ENCODE measurements at places on chromosomes 1 and 21.
A peak's percentile ranks its signal among the peaks of the same experiment; 100 is the strongest.

DNA sequence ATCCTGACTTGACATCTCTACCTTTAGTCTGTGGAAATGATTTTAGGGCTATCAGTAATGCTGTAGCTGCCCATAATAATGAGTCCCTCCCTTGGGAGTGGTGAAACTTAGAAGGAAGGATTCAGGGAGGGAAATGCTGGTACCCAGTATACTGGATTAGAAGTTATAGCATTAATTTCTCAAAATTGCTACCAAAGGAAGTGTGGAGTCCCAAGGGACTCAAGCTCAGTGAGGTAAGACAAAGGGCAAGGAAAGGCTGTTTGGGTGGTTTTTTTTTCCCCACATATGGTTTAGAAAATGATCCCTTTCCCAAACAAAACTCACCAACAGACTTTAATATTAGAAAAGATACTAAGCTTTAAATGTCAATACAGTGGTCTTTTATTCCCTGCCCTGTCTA, 99.9 kb downstream of the CD247 start:
- no peak for DNase-seq

DNA sequence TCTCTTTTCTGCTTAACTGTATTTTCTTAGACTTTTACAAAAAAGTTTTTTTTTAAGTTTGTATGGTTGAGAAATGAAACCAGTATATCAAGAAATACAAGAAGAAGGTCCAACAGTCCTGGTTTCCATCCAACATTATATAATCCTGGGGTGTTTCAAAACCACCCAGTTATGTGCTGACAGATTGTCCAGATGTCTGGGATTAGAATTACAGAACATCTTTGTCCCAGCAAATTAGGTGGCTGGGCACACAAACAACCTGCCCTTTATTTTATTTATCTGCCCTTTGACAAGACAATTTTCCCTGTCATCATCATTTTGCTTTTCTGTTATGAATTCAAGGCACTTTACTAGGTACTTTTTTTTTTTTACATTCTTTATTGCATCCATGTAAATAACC, 622.1 kb downstream of the PLPP3 start:
- no peak for DNase-seq

DNA sequence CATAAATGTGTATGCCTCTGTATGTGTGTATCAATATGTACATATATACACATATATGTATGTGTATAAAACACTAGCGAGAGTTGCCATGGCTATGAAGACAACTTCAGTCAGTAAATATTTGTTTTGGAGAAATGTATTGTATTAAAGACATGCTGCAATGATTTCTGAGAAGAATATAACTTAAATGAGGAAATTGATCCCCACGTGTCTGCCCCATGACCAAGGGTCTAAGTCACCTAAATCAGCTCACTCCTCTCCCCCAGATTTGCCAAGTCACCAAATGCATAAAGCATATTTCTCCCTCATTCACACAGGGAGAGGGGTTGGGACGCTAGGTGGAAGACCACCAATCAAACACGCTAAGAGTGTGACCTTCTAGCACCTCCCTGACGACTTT, 58.3 kb upstream of the LYST start:
- DNase-seq: no peak

DNA sequence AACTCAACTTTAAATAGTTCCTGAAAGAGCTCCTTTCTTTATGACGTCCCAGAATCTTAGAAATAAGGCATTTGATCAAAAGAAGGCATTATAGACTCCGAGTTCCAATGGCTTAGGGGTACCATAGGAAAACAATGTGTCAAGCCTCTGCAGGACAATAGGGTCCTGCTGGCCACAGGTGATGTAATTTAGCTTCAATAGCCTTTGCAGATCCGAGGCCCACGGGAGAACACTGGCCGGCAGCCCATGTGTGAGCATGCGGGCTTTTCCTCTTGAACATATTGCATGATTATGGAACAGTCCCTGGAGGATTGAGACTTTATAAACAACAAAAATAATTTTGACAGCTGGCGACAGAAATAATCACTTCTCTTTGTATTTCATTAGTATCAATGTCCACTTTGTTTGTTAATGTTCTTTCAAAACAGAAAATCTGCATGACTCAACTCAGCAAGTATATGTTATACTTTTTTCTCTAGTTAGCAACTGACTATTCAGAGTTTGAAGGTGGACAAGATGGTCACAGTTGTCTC, 49.0 kb upstream of the NR5A2 start:
- DNase-seq: no peak

- DNase-seq: no peak
These were observed 4.7 kb downstream of the DNALI1 start for GRCh38 chr1:37561133-37562132.

- DNase-seq: no peak
These were observed 118.3 kb upstream of the CYYR1 start for GRCh38 chr21:26691416-26691815.

DNA sequence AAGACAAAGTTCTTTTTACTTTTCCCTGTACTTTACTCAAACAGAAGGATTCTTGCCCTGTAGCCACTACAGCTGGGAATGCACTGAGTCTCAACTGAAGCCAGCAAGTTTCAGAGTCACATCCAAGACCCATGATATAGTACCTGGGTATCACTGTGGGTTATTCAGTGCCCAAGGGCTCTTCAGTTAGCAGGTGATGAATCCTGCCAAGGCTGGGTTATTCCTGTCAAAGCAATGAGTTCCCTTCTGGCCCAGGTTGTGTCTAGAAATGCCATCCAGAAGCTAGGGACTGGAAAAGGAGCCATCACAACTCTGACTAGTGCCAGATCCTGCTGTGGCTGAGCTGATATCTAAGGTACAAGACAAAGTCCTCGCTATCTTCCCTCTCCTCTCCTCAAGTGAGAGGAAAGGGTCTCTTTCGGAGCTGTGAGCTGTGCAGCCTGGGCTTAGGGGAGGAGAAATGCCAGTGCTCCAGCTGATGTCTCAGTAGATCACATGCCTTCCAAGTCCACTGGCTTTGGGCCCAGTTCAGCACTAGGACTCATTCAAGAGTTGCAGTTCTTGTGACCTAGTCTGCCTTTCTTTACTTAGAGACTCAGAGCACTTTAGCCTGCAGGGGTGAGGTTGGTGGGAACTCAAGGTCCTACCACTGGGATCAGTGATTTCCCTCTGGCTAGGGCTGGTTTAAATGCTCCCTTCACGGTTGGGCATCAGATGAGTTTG, 369.4 kb downstream of the TBX15 start:
- no peak for DNase-seq

- DNase-seq: peak; percentile 42
These were observed 731 bp downstream of the EFNA4 start for GRCh38 chr1:155064111-155064831.

GRCh38 chr1:85201340-85202091, 700 bp upstream of the SYDE2 start:
- peak; percentile 69 for DNase-seq

Data from GM06990 (cell line).